ENCODE measurements at places on chromosomes 16 and 17.
A peak's percentile ranks its signal among the peaks of the same experiment; 100 is the strongest.

GRCh38 chr17:80182845-80183223, 13.0 kb downstream of the CARD14 start:
- DNase-seq = no peak

DNA sequence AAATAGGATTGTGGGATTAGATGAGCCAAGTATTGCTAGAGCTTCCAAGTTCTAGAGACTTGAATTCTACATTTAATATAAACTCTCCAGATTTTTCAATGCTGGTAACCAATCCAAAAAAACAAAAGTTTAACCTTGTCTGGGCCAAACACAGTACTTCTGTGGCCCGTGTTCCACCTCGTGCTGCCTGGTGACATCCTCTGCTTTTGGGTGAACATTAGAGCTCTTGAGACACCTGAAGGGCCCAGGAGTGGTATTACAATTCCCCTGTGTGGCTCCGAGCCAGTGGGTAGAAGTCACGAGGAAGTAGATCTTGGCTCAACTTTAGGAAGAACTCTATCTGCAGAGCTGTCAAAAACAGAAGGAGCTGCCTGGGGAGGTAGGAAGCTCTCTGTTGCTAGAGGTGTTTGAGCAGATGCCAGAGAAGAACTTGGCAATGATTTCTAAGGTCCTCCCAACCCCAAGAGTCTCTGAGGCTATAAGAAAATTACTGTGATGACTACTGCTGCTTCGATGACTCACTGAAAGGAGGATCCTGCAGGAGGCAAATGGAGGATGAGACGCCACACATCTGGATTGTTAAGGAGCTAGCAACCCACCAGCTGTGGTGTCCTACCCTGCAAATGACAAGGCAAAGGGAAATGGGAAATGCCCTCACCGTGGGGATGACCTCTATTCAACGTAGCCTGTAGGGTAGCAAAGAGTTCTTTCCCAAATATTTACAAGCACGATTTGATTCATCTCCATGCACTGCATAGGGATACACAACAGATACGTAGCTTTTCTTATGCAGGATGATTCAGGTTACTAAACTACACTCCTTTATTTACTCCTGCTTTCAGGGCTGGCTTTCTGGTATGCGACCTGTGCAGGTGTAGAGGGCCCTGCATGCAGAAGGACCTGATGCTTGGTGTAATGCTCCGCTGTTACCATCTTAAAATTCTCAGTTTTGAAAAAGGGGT, 45.8 kb upstream of the GAS7 start:
- no peak for DNase-seq

DNA sequence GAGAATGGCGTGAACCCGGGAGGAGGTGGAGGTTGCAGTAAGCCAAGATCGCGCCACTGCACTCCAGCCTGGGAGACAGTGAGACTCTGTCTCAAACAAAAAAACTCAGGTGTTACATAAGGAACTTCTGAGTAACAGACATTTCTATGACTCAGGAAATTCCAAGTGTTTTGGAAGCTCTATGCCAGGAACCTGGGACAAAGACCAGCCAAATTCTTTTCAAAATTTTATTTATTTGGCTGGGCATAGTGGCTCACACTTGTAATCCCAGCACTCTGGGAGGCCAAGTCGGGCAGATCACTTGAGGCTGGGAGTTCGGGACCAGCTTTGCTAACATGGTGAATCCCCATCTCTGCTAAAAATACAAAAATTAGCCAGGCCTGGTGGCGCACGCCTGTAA, 5.2 kb upstream of the SH2B1 start:
- DNase-seq = no peak

- no peak for DNase-seq
These were observed 166.7 kb upstream of the ZNF267 start for GRCh38 chr16:31706925-31707324.

DNA sequence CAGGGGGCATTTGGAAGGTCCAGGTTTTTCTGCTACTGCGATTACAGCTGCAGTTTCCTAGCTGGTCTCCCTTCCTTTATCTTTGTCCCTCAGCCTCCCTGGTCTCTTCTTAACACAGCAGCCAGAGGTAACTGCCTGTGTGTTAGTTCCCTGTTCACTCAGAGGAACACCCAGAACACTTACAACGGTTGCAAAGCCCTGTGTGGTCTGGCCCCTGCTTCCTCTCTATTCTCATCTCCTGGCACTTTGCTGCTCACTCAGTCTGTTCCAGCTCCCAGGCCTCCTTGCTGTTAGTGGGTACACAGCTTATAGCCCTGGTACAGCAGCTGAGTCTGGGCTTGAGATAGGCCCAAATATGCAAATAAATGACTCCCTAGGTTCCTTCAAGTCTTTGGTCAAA, 16.4 kb downstream of the NTN1 start:
- no peak for DNase-seq

GRCh38 chr17:73179878-73180277, 13.0 kb upstream of the COG1 start:
- no peak for DNase-seq

GRCh38 chr17:3575511-3575910, 17.9 kb upstream of the TRPV3 start:
- no peak for DNase-seq

GRCh38 chr17:2025220-2025621, at the start of gene RTN4RL1:
Gene RTN4RL1, minus strand, starts transcription at chr17:2025334. Its CDS starts 469 bp downstream, at chr17:2024865.
- no peak for DNase-seq

DNA sequence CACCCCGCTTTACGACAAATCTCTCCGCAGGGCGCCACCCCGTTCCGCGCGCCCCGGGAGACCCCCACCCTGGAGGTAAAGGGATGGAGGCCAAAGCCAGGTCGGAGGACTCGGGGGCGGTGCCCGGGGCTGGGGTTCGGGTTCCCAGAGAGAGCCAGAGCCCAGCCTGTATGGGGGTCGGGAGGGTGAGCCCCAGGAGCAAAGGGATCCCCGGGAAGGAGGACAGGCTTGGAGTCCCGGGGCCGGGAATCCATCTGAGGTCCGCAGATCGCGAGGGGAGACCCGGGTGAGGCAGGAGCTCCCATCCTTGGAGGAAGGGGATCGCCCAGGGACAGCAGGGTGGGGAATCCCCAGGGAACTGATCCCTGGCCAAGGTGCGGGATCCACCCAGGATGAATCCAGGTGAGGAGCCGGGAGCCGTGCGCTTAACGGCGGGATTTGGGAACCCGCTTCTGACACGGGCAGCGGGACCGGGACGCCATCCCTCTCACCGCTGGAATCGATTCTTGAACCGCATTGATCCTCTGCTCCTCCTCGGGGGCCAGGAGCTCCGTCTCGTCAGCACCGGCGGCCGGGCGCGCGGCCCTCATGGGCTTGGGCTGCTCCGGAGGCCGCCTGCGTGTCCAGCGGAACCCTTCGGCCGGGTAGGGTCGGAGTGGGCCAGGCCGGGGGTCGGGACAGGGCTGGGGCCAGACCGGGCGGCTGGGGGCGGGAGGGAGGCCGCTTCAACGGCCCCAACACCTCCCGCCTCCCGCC, at the start of gene MMD:
Gene MMD (minus strand): TSS at position 657 of the 756 bp plus-strand sequence. CDS start 140 bp downstream, at position 517.
- no peak for DNase-seq

GRCh38 chr17:58318627-58319172, 9.9 kb downstream of the TSPOAP1 start:
- no peak for DNase-seq

- DNase-seq = no peak
These were observed 7.8 kb downstream of the NR1D1 start for GRCh38 chr17:40092581-40092980.

- DNase-seq = no peak
These were observed 51.0 kb upstream of the TOX3 start for GRCh38 chr16:52597772-52598483.

DNA sequence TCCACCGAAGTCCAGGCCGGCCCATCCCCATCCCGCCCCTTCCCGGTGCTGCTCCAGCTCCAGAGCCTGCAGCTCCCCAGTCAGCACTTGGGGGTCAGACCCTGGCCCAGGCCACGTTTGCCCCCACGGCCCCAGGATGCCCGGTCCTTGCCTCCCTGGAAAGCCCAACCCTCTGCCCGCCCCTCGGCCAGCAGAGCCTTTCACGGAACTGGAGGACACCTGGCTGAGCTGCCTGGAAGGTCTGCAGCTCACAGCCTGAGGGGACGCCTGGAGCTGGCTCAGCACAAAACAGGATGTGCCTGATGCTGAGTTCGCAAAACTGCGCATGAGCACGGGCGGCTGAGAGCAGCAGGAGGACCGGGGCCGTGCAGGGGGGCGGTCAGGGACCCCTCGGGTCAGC, 29.7 kb upstream of the SSTR5 start:
- no peak for DNase-seq

- DNase-seq = no peak
These were observed 31.6 kb downstream of the SOX9 start for GRCh38 chr17:72152387-72152929.

- peak; percentile 81 for DNase-seq
These were observed 21.4 kb upstream of the CHMP6 start for GRCh38 chr17:80970044-80970761.

GRCh38 chr16:1614456-1615102, 2.4 kb downstream of the CRAMP1 start:
- peak; percentile 68 for DNase-seq

GRCh38 chr17:74454197-74455024, 12.0 kb upstream of the CD300A start:
- DNase-seq = no peak

- DNase-seq = no peak
These were observed 8.8 kb upstream of the RPL38 start for GRCh38 chr17:74194682-74195081.

- DNase-seq = no peak
These were observed 22.9 kb downstream of the ABR start for GRCh38 chr17:1156864-1157263.

GRCh38 chr16:30567991-30568638, 3.4 kb downstream of the ZNF688 start:
- DNase-seq = no peak

DNA sequence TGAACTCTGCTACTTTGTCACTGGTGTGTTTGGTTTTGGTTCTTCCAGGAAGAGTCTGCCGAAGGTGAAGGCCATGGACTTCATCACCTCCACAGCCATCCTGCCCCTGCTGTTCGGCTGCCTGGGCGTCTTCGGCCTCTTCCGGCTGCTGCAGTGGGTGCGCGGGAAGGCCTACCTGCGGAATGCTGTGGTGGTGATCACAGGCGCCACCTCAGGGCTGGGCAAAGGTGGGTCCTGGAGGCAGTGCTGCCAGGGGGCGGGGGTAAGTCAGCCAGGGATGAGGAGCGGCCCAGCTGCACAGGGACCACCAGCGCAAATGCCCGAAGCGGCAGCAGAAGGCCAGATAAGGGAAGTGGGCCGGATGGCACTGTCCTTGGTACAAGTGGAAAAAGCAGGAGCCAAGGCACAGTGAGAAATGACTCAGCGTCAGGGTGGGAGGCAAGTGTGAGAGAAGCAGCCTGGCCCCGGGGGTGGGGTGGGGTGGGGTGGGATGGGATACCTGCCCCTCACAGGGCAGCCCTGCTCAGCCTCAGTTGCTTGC, 41.9 kb downstream of the TMEM11 start:
- no peak for DNase-seq

DNA sequence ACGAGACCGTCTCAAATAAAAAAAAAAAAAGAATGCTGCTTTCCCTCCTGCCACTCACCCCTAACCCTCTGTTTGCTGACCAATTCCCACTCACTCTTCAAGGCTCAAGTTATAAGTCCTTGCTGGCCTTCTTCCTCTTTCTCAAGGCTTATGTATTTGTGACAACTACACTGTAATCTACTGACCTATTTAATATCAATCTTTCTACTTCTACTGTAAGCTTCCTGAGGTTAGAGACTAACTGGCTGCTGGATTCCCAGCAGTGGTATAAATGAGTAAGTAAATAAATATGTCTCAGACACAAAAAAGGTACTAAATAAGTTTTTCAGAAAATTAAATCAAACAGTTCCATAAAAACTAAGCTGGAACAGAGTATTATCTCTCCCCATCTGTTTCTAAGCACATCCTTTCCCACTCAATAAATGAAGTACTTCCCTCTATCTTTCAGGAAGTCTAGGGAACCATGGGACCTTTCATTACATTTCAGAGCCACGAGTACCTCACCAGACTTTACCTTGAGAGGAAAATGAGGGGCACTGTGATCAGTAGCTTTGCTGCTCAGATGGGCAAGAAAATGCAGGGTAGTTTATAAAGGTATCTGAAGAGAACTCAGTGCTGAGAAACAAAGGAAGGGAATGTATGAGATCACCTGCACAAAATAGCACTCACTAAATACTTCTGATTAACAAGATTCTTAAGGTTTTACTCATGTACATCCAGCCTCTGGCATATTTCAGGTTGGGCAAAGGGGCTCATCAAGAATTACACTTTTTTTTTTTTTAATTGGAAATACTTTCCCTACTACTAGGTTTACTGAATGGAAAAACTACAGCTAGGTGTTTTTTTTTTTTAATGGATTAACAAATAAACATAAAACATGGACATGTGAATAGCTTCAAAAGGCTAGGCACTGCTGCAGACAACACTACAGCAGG, 10.8 kb downstream of the SSH2 start:
- no peak for DNase-seq

DNA sequence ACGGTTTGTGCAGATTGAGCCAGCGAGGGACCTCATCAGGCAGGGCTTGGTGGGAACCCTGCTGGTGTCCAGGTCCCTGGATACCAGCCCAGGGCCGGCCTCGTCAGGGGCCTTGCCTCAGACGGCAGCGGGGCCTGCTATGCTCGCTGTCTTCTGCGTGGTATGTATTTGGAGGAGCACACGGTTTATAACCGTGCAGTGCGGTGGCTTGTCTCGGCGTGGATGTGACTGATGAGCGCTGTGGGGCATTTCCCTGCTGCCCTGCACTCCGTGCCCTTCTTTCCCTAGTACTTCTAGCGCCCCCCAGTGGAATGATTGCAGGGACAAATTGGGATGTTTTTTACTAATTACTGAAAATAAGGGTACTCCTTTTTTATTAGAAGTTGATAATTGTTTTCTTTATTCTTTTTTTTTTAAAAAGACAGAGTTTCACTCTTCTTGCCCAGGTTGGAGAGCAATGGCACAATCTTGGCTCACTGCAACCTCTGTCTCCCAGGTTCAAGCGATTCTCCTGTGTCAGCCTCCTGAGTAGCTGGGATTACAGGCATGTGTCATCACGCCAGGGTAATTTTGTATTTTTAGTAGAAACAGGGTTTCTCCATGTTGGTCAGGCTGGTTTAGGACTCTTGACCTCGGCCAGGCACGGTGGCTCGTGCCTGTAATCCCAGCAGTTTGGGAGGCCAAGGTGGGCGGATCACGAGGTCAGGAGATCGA, 15.3 kb downstream of the TBCD start:
- DNase-seq = no peak

Measured in GM19239 (cell line).